ENCODE measurements at places on chromosomes 12 and 14. TPM values are rescaled to one million over a fixed set of nuclear protein-coding genes. Genes with fewer than 3 reads are reported as not detected.

LGR5 gene
- not detected for total RNA-seq

SSTR1 gene
- 0.50 TPM for total RNA-seq

MEG3 gene
- not detected for total RNA-seq

UNC79 gene
- 0.07 TPM for total RNA-seq

PRKD1 gene
- total RNA-seq, result 0.78 TPM

OR6C3 gene
- total RNA-seq, result not detected

SMAGP gene
- 36.3 TPM for total RNA-seq

SLC5A8 gene
- total RNA-seq, result not detected

CMA1 gene
- not detected for total RNA-seq

PTPRO gene
- total RNA-seq, result not detected

KCNK13 gene
- not detected for total RNA-seq

ZBTB25 gene
- total RNA-seq, result 18.6 TPM
